ENCODE measurements at places on chromosomes 4 and X.

DNA sequence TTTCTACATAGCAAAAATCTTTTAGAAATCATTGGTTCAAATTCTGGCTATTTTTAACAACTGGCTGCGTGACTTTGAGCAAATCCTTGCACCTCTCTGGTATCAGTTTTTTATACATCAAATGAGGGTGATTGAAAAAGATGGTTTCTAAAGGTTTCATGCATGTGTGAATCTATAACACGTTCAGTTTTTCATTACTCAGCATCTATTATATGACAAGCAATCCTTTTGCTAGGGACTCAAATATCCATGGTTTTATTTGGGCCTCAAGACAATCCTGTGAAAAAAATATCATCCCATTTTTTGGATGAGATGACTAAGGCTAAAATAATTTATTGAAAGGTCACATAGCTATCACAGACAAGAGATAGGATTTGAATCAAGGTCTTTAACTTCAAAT is 884 bp downstream of the HEPH start:
- no peak for DNase-seq

- no peak for DNase-seq
Observed at GRCh38 chrX:54085666-54086065, 41.4 kb upstream of the PHF8 start.

DNA sequence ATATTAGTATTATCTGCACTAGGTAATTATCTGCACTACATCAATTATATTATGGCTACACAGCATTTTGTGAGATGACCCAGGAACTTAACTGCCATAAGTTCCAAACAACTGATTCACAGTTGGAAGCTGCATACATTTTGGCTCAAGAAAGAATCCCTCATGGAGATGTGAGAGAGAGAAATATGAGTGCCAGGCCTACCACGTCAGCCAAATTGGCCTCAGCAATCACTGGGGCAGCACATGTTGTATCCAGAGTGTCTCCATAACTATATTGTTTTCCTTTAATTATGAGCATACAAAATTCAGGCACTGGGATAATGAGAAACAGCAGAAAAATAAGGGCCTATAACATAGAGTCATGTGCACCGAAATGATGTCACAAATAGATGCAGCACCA is 174.2 kb upstream of the DMD start:
- no peak for DNase-seq

GRCh38 chr4:186699298-186699697 is 24.4 kb downstream of the FAT1 start:
- DNase-seq, result no peak

- DNase-seq, result no peak
Observed at GRCh38 chrX:2284601-2285000, 216.2 kb downstream of the DHRSX start.

DNA sequence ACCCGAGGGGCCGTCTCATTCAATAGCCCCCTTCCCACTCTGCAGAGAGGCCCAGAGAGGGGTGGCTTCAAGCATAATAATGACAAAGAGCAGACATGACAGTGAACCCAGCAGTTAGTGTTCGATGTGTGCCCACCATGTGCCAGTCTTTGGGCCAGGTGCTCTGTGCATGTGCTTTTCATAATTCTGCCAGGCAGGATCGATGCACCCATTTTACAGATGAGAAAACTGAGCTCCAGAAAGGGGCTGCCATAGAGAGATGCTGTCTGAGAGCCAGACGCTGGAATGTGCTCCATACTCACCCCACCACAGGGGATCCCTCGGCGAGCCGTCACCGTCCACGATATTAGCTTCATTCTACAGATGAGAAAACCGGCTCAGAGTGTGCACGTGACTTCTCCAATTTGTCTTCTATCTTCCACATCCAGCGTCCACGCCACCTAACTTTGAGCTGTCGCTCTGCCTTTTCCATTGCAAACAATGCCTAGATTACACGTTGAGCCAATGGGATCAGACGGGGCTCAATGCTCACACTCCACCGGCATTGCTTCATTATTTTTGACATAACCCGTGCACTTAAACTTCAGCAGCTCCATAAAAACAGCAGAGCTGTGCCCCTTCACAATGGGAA is 8.2 kb downstream of the ADRA2C start:
- DNase-seq, result no peak

DNA sequence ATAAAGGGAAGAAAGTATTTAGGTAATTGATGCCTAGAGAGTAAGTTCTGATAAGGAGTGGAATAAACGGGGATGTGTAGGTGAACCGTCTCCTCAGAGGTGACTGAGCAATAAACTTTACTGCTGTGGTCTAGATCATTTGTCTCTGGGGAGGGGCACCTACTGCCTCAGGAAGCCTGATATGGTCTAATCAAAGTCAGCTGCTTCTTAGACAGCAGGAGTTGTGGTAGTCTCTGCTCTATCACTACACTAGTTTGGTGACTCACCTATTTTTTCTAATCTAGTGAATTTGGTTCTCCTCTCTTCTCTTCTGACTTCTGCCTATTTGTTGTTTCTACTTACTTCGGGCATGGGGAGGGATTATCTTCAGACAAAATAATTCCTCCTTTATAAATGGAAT is 95.1 kb upstream of the STIM2 start:
- DNase-seq, result no peak

- no peak for DNase-seq
Observed at GRCh38 chr4:3821580-3822229, 55.5 kb downstream of the ADRA2C start.

All from NCI-H774 (cell line).